ENCODE measurements at places on chromosomes 16 and 17. TPM values are rescaled to one million over a fixed set of nuclear protein-coding genes. Genes with fewer than 3 reads are reported as not detected.

Gene CACNG1
- 0.32 TPM for total RNA-seq

Gene TP53TG3C
- not detected for total RNA-seq

Gene HEATR9
- not detected for total RNA-seq

Gene TBC1D16
- 96.2 TPM for total RNA-seq

Gene NLRC3
- 0.18 TPM for total RNA-seq

Gene CLEC3A
- total RNA-seq, result not detected

Gene ADORA2B
- total RNA-seq, result 0.98 TPM

Gene CBX4
- total RNA-seq, result 19.1 TPM

GRCh38 chr16:48156790-48157209 is 1.0 kb upstream of the ABCC12 start:
- H3K36me3 ChIP-seq, result no peaks in the 10 kb centered on the region
- H3K4me3 ChIP-seq, result no peak overlapping the region
- H3K4me1 ChIP-seq, result peaks cover 7% of the 10 kb centered on the region
- peak; percentile 96 for DNase-seq
- no peak overlapping the region for H3K27ac ChIP-seq
- no peaks in the 10 kb centered on the region for H3K27me3 ChIP-seq

- H3K36me3 ChIP-seq, result no peaks in the 10 kb centered on the region
- DNase-seq, result no peak
- H3K27ac ChIP-seq, result no peak overlapping the region
- peaks cover 39% of the 10 kb centered on the region for H3K27me3 ChIP-seq
Measured at GRCh38 chr17:74558882-74559519, 8.3 kb downstream of the CD300H start.

DNA sequence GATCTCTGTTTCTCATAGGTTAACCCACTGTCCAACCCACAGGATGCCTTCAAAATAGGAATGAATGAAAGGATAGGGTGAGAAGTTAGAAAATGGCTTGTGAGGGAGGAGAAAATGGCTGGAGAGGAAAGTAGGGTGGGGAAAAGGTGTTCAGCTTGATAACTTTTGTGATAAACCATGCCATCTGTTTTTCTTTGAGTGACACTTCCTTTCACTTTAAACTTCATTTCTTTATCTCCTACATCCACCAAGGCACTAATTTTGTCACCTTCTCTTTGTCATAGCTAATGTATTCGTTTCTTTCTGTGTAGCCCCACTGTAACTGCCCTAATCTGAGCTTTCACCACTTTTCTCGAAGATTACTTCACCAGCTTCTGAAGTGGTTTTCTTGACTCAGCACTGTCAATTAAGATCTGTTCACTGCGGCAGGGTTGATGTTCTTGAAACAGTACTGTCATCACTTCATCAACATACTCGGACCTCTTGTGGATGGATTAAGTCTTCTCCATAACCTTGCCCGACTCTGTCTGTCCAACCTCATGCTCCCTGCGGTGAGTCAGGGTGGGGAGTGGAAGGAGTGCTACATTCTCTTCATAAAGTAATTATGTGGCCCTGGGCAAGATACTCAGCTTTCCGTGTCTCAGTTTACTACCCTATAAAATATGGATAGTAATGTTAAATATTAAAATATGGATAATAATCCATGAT is 5.5 kb upstream of the KRT10 start:
- no peak for DNase-seq
- H3K4me3 ChIP-seq, result no peak overlapping the region
- peaks cover 41% of the 10 kb centered on the region for H3K27me3 ChIP-seq
- peaks cover 3% of the 10 kb centered on the region for H3K36me3 ChIP-seq
- no peak overlapping the region for H3K27ac ChIP-seq

GRCh38 chr17:20927308-20927977 is 115.4 kb downstream of the USP22 start:
- no peak for DNase-seq
- H3K27me3 ChIP-seq, result no peaks in the 10 kb centered on the region
- H3K27ac ChIP-seq, result no peak overlapping the region

- H3K27me3 ChIP-seq, result no peaks in the 10 kb centered on the region
- no peak for DNase-seq
- H3K36me3 ChIP-seq, result peaks cover 3% of the 10 kb centered on the region
- H3K4me1 ChIP-seq, result no peaks in the 10 kb centered on the region
- H3K27ac ChIP-seq, result no peak overlapping the region
Measured at GRCh38 chr17:39556423-39556822, 51.3 kb downstream of the NEUROD2 start.

GRCh38 chr17:52470553-52470952 is 312.0 kb upstream of the CA10 start:
- no peak for DNase-seq
- H3K27ac ChIP-seq, result no peak overlapping the region
- no peaks in the 10 kb centered on the region for H3K4me1 ChIP-seq
- no peak overlapping the region for H3K4me3 ChIP-seq
- peaks cover 3% of the 10 kb centered on the region for H3K36me3 ChIP-seq

DNA sequence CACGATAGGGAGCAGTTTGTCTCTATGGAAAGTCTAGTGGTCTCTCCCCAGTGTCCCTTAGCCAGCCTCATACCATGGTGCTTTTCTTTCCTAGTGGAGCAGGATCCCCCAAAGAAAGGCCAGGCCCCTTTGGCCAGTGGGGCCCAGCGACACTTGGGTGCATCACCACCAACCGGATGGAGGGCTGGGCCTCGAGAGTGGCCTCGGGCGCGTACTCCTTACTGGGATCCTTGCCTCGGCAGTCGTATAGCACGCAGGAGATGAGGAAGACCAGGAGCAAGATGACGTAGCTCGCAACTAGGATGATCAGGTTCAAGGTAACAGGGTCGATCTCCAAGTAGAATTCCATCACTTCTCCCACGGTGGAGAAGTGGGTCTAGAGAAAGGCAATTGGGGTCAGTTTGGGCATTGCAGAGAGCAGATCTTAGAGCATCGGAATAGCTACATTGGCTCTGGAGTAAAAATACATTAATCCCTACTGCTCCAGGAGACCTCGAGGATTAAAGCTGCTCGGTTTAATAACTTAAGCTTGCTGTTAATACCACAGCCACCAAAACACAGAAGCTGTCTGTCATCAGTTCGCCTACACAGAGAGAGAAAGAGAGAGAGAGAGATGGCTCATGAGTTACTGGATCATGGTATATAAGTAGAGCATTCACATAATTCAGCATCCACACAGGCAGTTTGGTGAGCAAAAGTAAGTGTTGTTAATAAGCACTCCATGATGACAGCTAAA is at the start of gene SMIM36:
SMIM36 (minus strand) TSS at position 467 of the 736 bp plus-strand sequence.
- no peaks in the 10 kb centered on the region for H3K36me3 ChIP-seq
- H3K4me1 ChIP-seq, result peaks cover 5% of the 10 kb centered on the region
- peaks cover 4% of the 10 kb centered on the region for H3K27me3 ChIP-seq
- H3K4me3 ChIP-seq, result no peak within 1 kb of the TSS
- DNase-seq, result no peak
- no peak within 1 kb of the TSS for H3K27ac ChIP-seq

- H3K36me3 ChIP-seq, result peaks cover 10% of the 10 kb centered on the region
- DNase-seq, result no peak
- peak overlapping the region; percentile 54 for H3K4me3 ChIP-seq
- peaks cover 21% of the 10 kb centered on the region for H3K4me1 ChIP-seq
Measured at GRCh38 chr17:35116845-35117244, 2.8 kb downstream of the RAD51D start.

DNA sequence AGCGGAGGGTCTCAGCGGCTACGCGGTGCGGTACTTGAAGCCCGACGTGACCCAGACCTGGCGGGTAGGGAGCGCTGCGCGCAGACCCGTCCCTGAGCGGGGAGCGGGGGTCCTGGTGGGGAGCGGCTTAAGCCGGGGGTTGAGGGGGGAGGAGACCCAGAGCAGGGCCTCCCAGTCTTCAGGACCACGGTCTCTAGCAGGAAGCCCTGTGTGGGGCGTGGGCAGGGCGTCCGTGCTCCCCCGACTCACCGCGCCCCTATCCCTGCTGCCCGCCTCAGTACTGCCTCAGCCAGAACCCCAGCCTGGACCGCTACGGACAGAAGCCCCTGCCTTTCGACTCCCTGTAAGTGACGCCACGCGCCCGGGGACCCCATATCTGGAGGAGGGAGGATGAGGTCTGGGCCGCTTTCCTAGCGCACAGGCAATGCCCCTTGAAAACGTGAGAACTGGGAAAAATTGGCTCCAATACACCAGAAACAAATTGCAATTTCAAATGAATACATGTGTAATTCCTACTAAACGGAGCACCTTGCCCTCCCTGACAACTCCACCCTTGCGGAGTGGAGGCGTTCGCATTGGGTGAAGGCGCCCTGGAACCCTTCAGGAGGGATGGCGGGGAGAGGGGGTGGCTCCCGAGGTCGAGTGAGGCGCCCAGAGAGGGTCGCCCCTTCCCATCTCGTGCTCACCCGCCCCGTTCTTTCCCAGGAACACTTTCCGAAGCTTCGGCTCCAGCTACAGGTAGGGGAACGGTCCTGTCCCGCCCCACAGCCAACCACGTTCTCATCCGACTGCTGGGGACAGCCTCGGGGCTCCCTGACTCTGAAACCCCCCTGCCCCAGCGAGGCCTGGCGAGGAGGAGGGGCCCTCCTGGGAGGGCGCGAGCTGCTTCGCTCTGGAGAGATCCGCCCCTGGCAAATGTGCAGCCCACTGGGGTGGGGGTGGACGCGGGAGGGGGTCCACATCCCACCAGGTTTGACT is 14.6 kb upstream of the CNGB1 start:
- H3K27ac ChIP-seq, result peak overlapping the region; percentile 50
- H3K36me3 ChIP-seq, result no peaks in the 10 kb centered on the region
- H3K27me3 ChIP-seq, result peaks cover 52% of the 10 kb centered on the region
- H3K4me1 ChIP-seq, result peaks cover 8% of the 10 kb centered on the region
- peak overlapping the region; percentile 92 for H3K4me3 ChIP-seq

DNA sequence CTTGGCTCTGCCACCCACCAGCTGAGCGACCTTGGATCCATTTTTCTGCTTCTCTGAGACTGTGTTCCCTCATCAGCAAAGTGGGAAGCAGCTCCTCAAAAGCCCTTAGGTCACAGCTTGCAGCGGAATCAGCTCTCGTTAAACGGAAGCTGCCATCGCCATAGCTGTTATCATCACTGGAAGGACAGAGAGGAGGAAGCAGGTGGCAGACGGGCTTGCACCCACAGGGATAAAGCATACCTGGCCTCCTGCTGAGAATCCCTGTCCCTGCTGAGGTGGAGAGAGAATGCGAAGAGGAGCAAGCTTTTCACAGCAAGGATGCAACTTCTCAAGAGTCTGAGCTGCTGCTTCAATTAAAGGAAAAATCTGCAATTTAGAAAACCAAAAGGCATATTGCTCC is 106.6 kb downstream of the CLEC16A start:
- no peaks in the 10 kb centered on the region for H3K36me3 ChIP-seq
- no peak overlapping the region for H3K4me3 ChIP-seq
- no peak overlapping the region for H3K27ac ChIP-seq
- peaks cover 18% of the 10 kb centered on the region for H3K4me1 ChIP-seq
- no peaks in the 10 kb centered on the region for H3K27me3 ChIP-seq

GRCh38 chr17:57045868-57046704 is 39.0 kb upstream of the AKAP1 start:
- no peak for DNase-seq
- no peaks in the 10 kb centered on the region for H3K4me1 ChIP-seq
- peaks cover 7% of the 10 kb centered on the region for H3K27me3 ChIP-seq
- H3K36me3 ChIP-seq, result no peaks in the 10 kb centered on the region
- no peak overlapping the region for H3K4me3 ChIP-seq

DNA sequence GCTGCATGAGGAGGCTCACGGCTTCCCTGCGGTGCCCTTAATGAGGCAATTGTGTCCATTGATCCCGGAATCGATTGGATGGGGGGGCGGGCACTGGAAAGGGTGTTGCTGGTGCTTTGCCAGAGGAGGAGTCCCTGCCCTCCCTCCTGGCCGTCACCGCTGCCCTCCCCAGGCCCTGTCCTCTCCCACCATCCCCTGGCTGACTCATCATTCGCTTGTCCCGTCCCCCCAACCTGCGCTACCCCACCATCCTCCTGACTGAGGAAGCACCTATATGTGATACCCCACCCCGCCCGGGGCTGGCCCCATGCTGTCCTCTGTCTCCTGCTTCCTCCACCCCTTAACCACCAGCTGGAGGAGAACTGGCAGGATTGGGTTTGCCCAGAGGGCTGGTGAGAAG is 20.8 kb downstream of the CACNA1G start:
- H3K36me3 ChIP-seq, result no peaks in the 10 kb centered on the region
- H3K27me3 ChIP-seq, result no peaks in the 10 kb centered on the region
- DNase-seq, result no peak
- peaks cover 15% of the 10 kb centered on the region for H3K4me1 ChIP-seq
- no peak overlapping the region for H3K27ac ChIP-seq

GRCh38 chr17:82960419-82961271 is 118.8 kb upstream of the METRNL start:
- no peak overlapping the region for H3K27ac ChIP-seq
- no peak for DNase-seq
- peaks cover 7% of the 10 kb centered on the region for H3K4me1 ChIP-seq
- H3K4me3 ChIP-seq, result no peak overlapping the region
- no peaks in the 10 kb centered on the region for H3K27me3 ChIP-seq

GRCh38 chr17:177155-177554 is 4.3 kb downstream of the DOC2B start:
- H3K36me3 ChIP-seq, result no peaks in the 10 kb centered on the region
- no peak for DNase-seq
- H3K4me3 ChIP-seq, result no peak overlapping the region

DNA sequence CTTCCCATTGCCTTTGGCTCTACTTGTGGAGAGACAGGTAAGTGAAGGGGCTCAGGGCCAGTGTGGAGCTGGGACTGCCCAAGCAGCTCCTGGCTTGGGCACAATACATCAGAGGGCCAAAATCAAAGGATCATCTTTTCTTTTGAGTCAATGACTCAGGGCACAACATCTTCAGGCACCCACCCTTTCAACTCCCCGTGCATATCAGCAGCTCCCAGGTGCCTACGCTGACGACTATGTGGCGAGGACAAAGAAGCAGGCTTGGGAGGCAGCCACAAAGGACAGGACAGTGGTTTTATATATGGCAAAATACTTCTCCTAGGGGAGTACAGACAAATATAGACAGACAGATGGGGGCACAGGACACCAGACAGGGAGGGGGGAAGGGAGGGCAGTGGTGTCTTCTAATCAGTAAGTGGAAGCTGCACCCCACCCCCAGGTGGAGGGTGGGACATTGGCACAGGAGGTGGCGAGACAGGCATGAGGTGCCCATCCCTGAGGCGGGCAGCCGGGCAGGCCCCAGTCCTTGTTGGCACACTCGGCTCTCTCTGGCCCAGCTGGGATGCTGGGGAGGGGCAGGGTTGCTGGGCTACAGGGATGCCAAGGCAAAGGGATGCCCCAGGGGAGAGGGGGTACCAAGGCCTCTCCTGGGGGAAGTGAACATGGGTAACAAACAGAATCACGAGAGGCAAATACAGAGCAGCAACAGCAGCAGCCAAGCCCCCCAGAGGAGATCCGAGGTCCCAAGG is 7.7 kb upstream of the ARL5C start:
- peaks cover 16% of the 10 kb centered on the region for H3K36me3 ChIP-seq
- H3K4me1 ChIP-seq, result peaks cover 8% of the 10 kb centered on the region
- no peak overlapping the region for H3K27ac ChIP-seq
- H3K27me3 ChIP-seq, result peaks cover 4% of the 10 kb centered on the region
- H3K4me3 ChIP-seq, result no peak overlapping the region

DNA sequence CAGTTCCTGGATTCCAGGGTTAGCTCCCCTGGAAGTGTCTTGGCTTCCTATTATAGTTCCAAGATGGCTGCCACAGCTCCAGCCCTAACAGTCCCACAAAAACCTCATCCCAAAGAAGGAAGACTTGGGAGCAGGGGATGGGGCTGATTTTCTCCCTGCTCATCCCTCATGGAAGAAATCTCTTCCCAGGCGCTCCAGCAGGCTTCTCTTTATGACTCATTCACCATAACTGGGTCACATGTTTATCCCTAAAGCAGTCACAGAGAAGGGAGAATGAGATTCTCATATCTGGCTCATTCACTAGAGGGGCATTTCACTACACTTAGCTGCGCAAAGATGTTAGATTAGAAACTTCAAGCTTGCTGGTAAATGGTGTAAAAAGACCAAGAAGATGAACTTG is 206.5 kb upstream of the IRX3 start:
- peaks cover 7% of the 10 kb centered on the region for H3K36me3 ChIP-seq
- DNase-seq, result no peak
- H3K27ac ChIP-seq, result no peak overlapping the region
- peaks cover 3% of the 10 kb centered on the region for H3K27me3 ChIP-seq
- no peak overlapping the region for H3K4me3 ChIP-seq
- no peaks in the 10 kb centered on the region for H3K4me1 ChIP-seq

Measured in neural crest cell (in vitro differentiated cells).